H4 (cell line): ENCODE measurements at places on chromosomes 12 and 14. TPM values are rescaled to one million over a fixed set of nuclear protein-coding genes. Genes with fewer than 3 reads are reported as not detected.

USP44 gene
- 0.06 TPM in 1 of 2 replicates, not detected in the other for total RNA-seq

IL22 gene
- total RNA-seq, result not detected in 2 replicates

GRCh38 chr14:57519043-57519442 lies 25.4 kb upstream of the CCDC198 start:
- no peak for DNase-seq

GRCh38 chr12:130589540-130590317 lies 126.4 kb downstream of the RIMBP2 start:
- DNase-seq, result no peak

DNA sequence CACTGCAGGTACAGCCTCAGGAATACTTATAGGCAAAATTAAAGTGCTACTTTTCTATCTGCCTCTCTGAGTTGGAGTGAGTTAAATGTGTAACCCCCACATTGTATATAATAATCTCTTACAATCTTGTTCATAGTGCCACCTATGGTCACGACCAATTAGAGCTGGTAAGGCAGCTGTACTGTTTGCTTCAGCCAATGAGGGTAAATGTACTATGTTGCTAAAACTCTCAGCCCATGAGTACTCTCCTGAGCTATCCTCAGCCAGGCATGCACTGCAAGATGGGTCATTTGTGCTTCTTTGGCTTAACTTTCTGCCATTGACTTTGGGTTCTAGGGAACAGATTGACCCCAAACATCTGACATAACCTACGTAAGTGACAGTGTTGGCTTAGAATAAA lies 15.0 kb upstream of the MDM2 start:
- peak; percentile 17 for DNase-seq

DNA sequence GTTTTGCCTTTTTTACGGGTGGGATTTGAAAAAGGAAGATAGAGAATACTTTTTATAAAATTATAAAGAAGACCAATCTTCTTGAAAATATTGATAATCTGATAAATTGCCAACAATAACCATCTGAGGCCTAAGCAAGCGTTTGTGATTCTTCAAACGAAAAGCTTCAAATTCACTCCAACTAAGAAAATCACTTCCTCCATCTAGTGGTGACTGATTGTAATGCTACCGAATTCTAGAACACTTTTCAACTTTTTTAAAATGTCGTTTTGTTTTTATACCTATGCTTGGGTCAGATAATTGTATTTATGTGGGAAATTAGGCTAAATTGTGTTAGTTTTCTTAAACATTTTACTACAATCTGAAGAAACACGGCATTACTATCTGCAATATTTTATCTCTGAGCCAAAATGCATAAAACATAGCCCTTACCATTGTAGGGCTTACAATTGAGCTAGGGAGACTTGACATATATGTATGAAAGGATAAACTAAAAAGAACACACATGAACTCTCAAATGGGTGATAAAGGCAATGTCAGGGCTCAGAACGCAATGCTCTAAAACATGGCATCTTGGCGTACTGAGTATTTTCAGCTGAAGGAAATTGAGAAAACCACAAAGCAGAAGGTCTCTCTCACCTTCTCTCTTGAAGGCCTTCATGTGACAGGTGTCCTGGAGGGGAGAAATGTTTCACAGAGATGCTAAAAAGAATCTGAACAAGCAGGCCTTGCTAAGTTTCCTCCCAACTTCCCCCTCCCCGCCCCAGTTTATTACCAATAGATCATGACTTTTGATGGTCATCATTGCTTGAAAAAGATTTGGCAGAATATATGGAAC lies 36.8 kb upstream of the G2E3 start:
- DNase-seq, result peak; percentile 33
